ENCODE measurements at places on chromosomes 7 and 10.

- no peak for DNase-seq
Measured at GRCh38 chr10:6532321-6532720, 47.8 kb downstream of the PRKCQ start.

- no peak for DNase-seq
Measured at GRCh38 chr7:80524693-80525092, 12.8 kb upstream of the GNAT3 start.

DNA sequence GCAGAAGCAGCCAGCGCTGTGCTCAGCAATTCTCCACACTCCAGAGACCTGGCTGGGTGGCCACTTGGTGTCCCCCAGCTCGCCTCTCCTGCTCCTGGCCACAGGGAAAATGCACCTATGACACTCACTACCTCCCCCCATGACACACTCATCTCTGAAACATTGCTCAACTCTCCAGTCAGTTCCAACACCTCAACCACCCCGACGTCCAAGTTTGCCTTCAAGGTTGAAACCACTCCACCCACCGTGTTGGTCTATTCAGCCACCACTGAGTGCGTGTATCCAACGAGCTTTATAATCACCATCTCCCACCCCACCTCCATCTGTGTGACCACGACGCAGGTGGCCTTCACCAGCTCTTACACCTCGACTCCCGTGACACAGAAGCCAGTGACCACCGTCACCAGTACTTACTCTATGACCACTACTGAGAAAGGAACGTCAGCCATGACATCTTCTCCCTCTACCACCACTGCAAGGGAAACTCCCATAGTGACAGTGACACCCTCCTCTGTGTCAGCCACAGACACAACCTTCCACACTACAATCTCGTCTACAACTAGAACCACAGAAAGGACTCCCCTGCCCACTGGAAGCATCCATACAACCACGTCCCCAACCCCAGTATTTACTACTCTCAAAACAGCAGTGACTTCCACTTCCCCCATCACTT lies 2.7 kb downstream of the MUC3A start:
- DNase-seq, result no peak

DNA sequence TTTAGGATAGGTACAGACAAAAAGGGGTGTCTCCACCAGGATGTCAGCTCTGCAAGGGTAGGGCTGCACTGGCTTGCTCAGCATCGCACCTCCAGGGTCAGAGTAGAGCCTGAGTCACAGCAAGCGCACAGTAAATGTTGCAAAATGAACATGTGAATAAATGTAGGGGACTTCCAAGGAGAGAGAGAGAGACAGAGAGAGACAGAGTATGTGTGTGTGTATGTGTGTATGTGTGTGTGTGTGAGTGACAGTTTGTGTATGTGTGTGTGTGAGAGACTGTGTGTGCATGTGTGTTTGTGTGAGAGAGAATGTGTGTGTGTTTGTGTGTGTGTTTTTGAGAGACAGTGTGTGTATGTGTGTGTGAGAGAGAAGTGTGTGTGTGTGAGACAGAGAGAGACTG lies 163.3 kb downstream of the RPS24 start:
- DNase-seq, result no peak

GRCh38 chr10:117320050-117320665 lies 55.1 kb downstream of the PDZD8 start:
- DNase-seq, result no peak

DNA sequence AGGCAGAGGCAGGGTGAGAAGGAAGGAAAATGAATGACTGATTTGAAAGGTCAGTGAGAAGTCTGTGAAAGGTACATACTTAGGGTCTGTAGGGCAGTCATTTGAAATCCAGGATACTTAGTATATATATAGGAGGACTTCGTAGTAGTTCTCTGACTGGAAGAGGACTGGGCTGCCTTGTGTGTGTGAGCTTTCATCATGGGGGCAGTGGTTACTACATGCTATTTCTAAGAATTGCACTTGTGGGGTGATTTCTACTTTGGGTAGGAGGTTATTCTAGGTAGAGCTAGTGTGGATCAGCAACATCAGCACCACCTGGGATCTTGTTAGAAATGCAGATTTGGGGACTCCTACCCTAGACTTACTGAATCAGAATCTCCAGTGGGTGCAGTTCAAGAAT lies 104.1 kb downstream of the AUTS2 start:
- DNase-seq, result no peak

Data from hippocampal formation (tissue), 2 donors.